Iris pigment epithelial cell (primary cell): ENCODE measurements at places on chromosomes 1 and 21.

DNA sequence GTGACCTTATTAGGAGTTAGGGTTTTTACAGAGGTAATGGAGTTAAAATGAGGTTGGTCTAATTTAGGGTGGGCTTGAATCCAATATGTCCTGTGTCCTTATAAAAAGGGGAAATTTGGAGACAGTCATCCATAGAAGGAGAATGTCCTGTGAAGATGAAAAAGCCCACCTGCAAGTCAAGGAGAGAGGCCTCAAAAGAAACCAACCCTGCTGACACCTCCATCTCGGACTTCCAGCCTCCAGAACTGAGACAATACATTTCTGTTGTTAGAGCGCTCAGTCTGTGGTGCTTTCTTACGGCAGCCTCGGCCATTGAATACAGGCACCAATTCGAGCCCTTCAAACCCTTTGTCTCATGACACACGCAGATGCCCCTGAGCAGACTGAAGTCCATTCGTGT, 43.8 kb downstream of the ACTA1 start:
- no peak for DNase-seq

DNA sequence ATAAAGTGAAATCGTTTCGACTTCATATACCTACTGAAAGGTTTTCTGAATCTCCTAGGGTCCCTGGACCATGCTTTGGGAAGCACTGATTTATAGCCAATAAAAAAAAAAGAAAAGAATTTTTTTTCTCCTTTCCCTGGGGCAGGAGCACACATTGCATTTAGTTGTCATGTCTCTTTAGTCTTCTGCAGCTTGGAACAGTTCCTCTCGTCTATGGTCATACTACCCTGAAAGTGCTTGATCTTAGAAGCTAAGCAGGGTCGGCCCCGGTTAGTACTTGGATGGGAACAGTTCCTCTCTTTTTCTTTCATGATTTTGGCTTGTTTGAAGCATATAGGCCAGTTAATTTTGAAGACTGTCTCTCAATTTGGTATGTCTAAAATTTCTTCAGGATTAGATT, 3.7 kb upstream of the SERPINC1 start:
- no peak for DNase-seq

DNA sequence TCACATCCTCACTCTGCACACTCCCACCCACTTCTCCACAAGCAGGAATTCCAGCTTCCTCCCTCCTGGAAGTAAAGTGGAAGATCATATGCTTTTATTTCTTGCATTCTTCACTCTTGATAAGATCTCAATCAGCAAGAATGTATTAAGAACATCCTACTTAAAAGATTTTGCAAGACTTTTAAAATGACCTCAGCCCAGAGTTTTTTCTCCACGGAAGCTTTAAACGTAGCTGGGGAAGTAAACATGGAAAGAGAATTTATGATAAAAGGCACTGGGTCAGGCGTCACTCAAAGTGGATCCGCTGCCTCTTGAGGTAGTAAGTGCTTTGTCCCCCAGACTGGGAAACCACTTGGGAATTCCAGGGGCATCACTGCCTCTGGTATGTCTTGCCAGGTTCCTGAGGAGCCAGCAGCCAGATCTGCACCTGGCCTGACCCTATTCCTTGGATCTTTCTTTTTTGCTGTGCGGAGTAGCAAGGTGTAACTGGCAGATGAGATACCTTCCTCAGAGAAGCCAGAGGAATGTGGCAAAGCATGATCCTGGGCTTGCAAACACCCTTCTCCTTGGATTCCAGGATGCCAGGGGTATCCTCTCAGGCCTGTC, 33.9 kb downstream of the CDK18 start:
- peak; percentile 67 for DNase-seq

DNA sequence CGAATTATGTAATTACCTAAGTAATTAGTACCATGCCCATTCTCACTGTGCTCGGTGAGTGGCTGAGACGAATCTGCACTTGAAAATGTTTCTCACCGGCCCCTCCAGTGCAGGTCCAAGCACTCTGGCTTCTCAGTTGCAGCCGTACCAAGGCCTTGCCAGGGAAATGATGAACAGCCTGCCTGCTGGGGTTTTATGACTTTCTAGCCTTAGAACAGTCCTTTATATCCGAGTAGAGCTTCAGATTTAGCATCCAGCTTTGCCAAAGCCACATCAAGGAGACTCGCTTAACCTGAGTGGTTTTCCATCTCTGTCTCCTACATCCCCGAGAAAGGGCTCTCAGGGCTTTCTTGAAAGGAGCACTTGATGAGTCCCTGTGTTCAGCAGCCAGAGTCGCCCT, 83.4 kb downstream of the GREM2 start:
- DNase-seq = no peak

GRCh38 chr1:30618335-30618747, 105.0 kb downstream of the MATN1 start:
- DNase-seq = no peak

DNA sequence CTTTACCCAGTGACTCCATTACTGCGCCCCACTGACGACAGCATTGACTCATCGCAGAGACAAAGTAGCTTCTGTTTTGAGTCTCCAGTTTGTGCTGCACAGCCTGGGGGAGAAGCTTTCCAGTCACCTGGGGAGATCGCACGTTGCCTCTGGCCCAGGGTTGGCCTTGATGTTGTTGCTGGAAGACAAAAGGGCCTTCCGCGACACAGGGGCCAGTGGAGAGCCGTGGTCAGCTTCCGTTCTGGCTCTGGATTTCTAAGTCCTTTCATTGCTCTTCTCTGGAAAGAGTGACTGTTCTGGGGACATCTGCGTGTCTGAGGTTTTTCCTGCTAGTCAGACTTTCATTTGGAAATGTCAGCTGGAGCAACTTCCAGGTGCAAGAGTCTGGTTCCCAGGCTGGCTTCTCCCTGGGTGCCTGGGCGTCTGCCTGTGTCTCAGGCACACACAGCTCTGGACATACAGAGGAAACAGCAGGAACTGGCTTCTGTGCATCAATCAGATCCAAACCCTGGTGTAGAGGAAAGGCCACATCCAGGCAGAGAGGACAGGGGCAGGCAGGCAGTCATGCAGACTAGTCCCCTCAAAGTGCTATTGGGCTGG, 257.0 kb downstream of the SIPA1L2 start:
- DNase-seq = no peak

DNA sequence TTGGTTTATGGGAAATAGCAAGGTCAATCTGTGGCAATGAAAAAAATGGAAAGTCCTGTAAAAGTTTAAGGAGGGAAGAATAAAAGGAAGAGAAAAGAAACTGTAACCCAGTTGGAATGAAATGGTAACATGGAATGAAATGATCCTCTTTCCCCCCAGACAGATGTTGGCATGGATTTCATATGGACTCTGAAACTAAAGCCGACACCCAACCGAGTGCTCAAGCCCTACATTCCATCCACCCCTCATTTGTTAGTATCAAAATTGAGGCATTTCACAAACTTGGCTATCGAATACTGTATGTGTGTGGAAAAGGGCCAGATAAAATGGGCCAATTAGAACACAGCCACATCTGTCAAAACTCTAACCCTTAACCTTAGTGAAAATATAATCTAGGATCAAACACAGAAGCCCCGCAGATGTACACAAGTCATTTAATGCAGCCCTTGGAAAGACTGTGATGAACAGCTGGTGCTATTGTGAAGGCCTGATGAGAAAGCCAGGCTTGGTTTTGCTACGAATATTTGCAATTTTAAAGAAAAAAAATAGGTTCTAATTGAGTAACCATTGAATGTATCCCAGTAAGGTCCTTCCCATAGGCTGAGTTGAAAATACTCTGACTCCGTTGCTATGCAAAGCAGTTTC, 72.6 kb upstream of the RGL1 start:
- DNase-seq = no peak

DNA sequence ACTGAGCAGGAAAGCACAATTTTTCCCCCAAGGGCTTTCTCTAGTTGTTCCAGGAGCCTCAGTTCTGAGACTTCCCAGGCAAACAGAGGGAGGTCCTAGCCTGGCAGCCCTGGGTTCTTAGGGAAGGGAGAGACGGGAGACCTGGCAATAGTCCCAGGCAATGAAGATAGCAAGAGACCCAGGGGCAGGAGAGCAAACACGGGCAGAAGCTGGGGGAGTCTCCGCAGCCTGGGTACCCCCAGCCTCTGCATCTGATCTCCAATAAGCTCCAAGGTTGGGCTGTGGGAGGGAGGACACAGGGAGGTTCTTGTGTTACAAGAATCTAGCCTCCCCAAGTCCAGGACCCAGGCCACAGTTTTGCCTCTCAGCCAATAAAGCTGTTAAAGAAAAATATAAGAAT, 2.4 kb downstream of the BLACAT1 start:
- no peak for DNase-seq

DNA sequence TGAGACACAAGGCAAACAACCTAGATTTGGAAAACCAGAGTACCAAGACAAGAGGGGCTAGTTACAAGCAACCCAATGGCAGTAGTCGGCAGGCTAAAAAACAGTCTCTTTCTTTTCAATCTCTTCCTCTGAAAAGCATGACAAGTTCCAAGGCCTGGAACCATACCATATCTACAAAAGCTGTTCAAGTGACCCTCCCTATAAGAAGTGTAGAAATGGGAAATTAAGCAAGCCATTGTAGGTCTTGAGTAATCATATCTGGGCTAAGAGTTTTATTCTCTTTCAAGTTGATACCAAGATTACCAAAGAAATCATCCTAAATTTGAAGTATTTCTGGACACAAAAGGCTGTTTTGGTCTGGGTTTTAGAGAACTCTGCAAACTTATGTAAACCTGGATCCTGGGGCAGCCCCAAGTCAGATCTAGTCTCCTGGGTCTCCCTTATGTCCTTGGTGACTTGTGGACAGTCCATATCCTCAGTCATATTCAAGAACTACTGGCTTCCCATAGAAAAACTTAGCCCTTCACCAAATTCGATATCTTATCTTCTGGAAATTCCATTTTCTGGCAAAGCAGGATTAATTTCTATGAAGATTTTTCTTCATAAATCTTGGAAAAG, 24.7 kb downstream of the FMO3 start:
- DNase-seq = peak; percentile 38

DNA sequence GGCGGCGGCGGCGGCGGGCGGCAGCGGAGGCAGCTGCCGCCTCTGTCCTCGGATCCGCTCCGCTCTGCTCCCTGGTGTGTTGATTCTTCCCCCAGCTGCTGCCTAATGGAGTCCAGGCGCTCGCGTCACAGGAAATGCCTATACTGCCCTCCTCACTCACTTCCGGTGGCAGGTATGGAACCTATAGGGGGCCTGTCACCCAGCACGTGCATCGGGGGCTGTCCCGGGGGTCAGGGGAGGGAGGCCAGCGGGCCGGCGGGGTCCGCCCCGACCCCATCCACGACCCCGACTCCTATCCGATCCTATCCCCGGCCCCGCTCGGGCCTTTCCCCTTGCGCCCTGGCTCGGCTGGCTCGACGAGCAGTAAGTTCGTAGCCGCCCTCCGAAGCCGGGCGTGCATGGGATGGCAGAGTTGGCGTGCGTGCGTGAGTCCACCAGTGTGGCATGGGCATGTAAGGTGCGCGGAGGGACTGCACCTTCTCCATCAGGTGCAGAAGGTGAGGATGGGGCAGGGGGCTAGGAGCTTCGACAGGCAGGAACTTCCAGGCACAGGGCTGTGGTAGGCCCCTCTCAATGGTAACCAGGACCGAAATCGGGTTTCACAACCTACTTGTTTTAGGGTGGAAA, at the start of gene WDR26:
Gene WDR26 (minus strand): TSS at position 107 of the 627 bp plus-strand sequence.
- DNase-seq = peak; percentile 80

DNA sequence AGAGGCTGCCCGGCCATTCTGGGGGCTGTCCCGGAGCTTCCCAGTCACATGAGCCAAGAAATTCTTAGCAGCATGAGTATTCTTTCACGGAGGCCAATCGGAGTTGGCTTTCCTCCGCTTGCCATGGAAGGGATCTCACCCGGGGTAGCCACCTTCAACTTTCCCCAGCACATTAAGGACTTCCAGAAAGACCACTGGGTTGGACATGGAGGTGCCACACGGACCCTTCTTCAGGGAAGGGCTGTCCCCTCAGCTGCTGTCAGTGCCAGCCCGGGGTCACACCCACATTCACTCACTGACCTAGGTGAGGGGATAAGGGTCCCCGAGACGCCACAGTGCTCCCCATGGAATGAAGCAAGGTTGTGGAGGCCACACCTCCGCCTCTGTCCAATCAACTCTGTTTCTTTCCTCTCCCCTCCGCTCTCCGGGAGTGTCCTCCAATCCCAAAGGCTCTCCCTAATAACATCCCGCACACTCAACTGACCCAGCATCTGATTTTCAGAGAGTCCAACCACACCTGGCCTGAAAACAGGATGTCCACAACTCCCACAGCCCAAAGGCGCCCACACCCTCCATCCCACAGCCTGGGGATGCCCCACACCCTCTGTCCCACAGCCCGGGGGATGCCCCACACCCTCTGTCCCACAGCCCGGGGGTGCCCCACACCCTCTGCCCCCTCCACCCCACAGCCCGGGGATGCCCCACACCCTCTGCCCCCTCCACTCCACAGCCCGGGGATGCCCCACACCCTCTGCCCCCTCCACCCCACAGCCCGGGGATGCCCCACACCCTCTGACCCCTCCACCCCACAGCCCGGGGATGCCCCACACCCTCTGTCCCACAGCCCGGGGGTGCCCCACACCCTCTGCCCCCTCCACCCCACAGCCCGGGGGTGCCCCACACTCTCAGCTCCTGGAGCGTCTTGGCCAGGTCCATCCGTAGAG, 19.4 kb downstream of the RSPH1 start:
- no peak for DNase-seq

DNA sequence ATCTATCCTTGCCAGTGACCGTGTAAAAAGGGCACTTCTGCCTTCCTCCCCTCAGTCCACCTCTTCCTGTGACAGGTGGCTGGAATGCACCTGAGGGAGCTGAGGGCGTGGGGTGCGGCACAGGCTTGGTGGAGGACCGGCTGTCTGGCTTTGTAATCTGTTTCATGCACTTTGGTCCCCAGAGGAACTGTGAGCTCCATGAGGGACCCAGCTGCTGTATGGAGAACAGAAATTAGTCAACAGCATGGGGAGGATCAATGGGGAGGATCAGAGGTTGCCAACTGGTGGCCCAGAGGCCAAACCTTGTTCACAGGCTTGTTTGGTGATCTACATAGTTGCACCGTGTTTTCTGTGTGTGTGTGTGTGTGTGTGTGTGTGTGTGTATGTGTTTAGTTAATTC, 19.0 kb upstream of the LUZP1 start:
- no peak for DNase-seq

DNA sequence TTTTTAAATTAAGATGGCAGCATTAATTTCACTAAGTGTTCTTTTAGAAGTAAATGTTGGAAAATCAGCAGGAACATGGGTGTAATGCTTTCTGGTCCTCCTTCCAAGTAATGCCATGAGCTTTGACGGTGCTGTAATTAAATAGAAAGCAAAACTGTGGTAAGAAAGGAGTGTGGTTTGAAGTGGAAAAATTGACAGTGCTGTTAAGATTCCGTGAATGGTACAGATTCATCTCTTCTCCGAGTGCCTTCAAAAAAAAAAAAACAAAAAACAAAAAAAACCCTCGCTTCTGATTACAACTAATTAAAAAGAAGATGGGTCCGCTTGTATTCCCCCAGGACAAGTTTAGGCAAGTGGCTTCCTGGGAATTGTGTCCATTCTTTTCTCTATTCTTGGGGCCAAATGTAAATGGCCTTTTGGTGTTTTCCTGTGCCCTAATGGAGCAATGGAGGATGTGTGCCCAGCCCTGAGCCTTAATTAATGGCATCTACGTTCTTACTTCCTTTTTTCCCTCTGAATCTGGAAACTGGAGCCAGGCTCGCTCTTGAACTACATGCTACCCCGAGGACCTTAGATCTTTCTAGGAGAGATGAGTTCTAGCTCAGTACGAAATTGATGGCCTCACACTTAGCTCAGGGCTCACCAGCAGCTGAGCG, 5.1 kb downstream of the LMO4 start:
- DNase-seq = peak; percentile 34
